Stimulated activated CD4-positive, alpha-beta T cell treated with anti-CD3 and anti-CD28 coated beads, Interleukin-12 subunit alpha, Interleukin-12 subunit beta, amount 100 ng/mL, for 4 hours (primary cell): ENCODE measurements at places on chromosomes 11 and 22.

GRCh38 chr11:121341609-121342008 lies 49.0 kb downstream of the SC5D start:
- DNase-seq = no peak

DNA sequence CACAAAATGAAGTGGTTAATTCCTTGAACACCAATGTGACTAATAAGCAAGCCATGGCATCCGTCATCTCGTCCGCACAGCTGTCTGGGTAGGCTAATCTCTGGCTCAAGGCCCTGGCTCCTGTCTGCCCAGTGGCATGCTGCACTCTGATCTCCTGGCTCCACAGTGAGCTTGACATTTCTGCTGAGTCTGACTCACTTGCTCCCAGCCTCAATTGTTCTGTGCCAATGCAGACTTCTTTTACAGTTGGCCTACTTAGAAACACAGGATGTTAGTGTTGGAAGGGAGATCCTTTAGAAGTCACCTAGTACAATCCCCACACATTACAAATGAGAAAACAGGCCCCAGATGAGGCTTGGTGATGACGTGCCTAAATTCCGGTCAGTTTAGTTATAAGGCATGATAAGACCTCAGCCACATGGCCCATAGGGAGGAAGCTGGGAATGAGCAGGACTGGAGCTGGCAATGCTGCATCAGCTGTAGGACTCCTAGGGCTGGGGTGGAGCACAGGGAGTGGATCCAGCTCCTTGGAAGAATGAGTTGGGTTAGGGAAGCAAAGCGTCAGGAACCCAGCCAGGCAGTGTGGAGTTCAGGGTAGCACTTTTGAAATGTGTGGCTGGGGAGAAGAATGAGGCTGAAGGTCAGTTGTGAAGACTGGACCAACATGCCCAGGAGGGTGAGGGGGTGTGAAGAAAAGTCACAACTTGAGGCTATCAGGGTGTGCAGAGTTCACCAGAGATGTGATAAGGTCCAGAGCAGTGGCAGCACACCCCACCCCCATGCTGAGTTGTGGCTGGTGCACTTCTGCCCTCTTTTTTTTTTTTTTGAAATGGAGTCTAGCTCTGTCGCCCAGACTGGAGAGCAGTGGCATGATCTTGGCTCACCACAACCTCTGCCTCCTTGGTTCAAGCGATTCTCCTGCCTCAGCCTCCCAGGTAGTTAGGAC lies 70.2 kb upstream of the EED start:
- no peak for DNase-seq

- peak; percentile 1 for DNase-seq
Measured at GRCh38 chr11:21511835-21512440, 680.9 kb upstream of the ANO5 start.

GRCh38 chr22:37843741-37844089 lies 419 bp downstream of the ANKRD54 start:
- peak; percentile 51 for DNase-seq

DNA sequence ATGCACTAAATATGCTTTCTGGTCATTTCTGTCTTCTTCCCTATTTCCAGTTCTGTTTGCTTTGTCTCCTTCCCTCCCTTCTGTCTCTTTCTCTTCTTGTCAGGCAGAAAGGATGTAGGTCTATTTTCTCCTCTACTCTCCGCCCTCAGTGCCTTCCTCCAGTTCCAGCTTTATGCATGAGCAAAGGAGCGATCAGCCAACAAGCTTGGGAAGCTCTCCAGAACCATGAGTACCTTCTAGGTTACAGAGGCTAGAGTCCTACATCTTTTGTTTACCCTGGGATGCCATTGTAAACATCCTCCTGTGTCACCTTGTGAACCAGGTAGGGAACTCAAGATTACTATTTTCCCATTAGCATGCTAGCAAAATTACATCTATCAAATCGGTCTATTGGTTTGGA lies 7.9 kb upstream of the SPON1 start:
- no peak for DNase-seq

- no peak for DNase-seq
Measured at GRCh38 chr22:39991159-39991860, 3.4 kb upstream of the FAM83F start.

GRCh38 chr11:28092786-28093185 lies 15.2 kb downstream of the KIF18A start:
- no peak for DNase-seq

- peak; percentile 41 for DNase-seq
Measured at GRCh38 chr22:43110444-43110926, at the start of gene BIK. Gene BIK, plus strand, starts transcription at chr22:43110750. Its CDS starts 13,273 bp downstream, at chr22:43124023.

- DNase-seq = no peak
Measured at GRCh38 chr22:32335471-32335870, 22.2 kb upstream of the RFPL3 start.

DNA sequence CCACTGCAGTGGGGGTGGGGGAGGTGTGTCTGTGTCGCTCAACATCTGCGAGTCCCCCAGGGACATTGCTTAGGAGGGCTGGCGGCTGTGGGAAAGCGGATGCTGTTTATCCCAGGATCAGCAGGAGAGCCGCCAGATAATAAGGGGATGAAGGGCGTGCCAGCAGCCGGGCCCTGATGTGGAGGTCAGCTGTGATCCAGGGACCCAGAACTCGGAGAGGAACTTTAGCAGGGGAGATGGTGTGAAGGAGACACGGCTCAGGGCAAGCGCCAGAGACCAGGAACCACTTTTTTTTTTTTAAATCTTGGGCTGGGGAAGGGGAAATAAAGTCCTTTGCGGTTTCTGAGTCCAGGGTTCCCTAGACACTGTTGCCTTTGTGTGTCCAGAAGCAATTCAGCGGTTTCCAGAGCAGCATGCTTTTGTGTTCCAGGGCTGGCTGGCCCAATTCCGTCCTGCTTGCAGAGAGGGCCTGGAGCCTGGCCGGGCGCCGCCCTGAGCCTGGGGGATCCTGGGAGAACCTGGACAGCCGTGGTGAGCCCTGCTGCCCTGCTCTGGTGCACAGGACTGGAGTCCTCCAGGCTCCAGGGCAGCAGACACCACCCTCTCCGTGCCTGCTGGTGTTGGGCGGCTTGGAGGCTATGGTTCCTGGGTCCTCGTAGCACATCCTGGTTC lies at the start of gene GRAMD4:
Gene GRAMD4 (plus strand): TSS at position 557 of the 672 bp plus-strand sequence. CDS start 6,414 bp downstream, outside the sequence.
- no peak for DNase-seq

DNA sequence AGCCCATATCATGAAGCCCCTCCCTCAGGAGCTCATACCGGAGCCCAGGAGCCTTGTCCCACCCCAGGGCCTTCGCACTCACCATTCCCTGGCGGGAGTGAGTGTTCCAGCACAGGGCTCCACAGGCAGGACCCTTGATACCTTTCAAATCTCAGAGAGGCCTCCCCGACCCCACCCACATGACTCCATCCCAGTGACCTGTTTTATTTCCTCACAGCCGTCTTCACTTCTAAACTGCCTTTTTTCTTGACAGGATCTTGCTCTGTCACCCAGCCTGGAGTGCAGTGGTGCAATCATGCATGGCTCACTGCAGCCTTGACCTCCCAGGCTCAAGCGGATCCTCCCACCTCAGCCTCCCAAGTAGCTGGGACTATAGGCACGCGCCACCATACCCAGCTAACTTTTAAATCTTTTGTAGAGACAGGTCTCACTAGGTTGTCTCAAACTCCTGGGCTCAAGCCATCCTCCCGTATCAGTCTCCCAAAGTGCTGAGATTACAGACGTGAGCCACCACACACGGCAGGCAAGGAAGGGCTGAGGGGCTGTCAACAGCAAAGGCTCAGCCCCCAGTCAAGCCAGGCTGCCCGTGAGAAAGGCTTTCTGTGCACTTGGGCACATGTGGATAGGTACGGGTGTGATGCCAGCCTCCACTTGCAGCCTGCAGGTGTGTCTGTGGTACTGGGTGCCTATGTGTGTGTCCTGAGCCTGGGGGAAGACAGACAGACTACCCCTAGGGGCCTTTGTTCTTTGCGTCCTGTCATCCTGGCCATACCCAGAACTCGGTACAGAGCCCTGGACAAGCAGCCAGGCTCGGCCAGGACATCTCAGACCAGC lies 9.3 kb downstream of the RPL3 start:
- no peak for DNase-seq

DNA sequence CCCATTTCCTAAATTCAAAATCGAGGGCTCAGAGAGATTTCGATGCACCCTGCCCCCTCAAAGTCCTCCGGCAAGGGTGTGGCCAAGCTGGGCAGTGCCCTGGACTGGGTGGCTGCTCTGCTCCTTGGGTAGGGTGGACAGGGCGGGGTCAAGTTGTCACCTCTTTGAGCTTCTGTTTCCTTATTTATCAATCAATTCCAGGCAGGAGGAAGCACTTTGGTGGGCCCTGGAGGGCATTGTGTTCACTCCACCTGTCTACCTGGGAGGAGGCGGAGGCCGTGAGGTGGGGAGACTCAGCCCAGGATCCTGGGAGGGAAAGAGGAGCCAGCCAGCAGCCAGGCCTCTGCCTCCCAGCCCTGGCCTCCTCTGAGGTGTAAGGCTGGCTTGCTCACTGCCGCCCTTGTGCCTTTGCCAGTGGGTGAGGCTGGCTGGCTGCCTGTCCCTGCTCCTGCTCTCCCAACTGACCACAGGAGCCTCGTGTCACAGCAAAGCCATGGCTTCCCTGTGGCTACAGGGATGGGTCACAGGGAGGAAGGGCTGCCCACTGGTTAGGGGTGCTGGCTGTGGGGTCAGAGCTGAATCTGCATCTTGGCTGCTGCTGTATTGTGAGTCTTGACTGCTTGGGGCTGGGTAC lies 25.5 kb upstream of the SHISAL1 start:
- DNase-seq = no peak

- DNase-seq = no peak
Measured at GRCh38 chr22:29517215-29517908, 36.2 kb downstream of the THOC5 start.

- no peak for DNase-seq
Measured at GRCh38 chr11:114180301-114181055, 115.7 kb upstream of the NNMT start.

GRCh38 chr11:122085712-122086111 lies 30.3 kb downstream of the BLID start:
- DNase-seq = no peak

DNA sequence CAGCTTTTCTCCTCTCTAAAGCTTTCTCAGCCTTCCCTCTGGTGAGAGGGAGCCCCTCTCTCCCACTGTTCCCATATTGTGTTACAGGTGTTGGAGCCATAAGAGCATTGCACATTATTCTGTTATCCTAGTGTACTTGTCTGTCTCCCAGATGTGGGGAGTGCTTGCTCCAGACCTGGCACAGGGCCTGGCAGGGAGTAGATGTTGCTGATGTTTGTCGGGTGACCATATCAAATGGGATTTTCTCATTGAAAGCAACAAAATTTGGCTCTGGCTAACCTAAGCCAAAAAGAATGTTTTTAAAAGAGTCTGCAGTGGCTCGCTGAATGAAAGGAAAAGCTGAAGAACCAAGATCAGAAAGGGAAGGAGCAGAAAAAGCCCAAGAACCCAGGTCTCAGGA lies 41.1 kb downstream of the CYB5R2 start:
- DNase-seq = no peak

DNA sequence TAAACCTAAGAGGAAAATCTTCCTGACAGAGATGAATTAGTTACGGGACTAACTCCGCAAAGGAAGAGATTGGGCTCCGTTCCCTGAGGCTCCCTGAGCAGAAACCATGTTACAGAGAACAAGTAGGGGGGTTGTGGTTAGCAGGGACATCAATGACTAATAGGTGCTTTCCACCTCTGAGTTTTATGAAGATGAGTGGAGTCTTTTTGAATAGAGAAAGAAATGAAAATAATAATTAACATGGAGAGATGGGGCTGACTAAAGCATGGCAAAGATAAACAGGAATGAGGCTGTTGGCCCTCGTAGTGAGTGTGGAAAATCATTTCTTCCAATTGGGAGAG lies 47.5 kb upstream of the PICALM start:
- peak; percentile 7 for DNase-seq

DNA sequence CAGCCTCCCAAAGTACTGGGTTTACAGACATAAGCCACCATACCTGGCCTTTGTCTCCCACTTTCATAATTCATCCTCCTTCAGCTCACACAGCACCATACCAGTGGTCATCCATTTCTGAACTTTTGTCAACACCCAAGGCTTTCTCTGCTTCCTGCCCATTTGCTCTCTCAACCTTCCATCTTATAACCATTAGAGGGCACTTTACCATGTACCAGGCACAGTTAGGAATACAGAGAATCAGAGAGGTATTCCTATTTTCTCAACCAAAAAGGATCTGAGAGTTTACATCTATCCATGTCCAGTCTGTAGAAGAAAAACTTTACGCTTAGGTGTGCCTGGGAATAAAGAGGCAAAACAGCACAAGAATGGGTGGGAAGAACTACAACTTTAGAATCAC lies 397.6 kb downstream of the BUD13 start:
- no peak for DNase-seq

DNA sequence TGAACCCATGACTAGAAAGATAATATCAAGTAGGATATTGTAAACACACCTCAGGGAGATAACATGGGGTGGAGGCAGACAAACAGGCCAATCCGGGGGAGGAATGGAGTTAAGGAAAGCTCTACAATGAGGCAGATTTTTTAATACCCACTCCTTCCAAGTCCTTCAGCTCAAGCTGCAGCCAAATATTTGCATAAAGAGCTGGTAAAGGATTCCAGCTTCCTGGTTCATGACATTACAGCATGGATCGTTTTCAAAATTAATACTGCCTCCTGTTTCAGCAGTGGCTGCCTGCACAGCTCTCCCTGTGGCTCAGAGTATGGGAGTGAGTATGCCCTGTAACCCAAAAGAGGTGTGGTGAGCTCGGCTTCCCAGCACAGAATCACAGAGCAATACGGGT lies 5.1 kb downstream of the POU2AF3 start:
- no peak for DNase-seq

DNA sequence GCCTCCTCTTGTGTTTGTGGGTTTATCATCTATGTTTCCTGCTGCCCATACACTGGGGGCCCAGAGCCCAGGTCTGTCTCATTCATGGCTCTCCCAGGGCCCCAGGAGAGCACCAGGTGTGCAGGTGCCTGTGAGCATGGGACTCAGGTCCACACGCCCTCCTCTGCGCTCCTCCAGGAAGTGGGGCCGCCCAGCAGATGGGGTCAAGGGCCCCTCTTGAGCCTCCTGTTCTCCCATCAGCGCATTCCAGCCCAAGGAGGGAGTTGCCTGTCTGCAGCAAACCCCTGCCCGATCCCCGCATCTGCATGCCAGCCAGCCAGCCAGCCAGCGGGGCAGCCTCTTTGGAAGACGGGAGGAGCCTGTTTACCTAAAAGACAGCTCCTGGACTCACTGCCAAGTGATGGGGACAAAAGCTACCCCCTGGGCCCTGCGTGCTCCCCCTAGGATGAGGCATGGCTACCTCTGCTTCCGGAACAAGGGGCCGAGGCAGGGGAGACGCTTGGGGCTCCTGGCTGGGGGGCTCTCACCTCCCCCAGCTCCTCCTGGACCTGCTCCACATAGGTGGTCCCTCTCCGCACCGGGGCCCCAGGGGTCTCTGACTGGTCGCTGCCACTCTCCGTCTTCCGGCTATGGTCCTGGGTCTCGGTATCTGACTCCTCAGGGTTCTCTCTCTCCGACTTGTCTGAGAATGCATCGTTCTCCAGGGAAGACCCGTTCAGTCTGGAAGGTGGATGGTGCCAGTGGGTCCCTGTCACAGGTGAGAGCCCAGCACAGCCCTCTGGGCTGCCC lies 49.7 kb upstream of the CARS1 start:
- DNase-seq = no peak

- DNase-seq = no peak
Measured at GRCh38 chr22:20503816-20504215, 3.6 kb upstream of the MED15 start.
